ENCODE measurements at places on chromosomes 5 and 9.

GRCh38 chr5:55817030-55817429, 34.1 kb upstream of the IL31RA start:
- DNase-seq = no peak

DNA sequence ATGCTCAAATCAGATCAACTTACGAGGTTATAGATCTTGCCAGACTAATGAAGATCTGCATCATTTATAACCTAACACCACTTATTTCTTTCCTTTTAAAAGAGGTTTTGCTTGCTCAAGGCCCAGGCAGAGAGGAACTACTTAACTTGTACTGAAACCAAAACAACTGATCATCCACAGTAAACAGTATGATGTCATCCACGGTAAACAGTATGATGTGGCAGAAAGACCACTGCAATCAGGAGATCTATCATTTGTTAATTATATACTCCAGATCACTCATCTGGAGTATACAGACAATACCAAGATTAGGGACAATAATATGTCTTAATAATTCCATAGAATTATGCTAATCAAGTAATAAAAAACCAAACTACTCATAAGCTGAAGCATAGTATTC, 116.8 kb downstream of the ADAMTS6 start:
- DNase-seq = no peak

- no peak for DNase-seq
Observed at GRCh38 chr5:80043187-80043586, 8.0 kb downstream of the THBS4 start.

- peak; percentile 74 for DNase-seq
Observed at GRCh38 chr9:128275198-128276007, at the start of gene GOLGA2. Gene GOLGA2, minus strand, starts transcription at chr9:128276007. Its CDS starts 31 bp downstream, at chr9:128275976.

DNA sequence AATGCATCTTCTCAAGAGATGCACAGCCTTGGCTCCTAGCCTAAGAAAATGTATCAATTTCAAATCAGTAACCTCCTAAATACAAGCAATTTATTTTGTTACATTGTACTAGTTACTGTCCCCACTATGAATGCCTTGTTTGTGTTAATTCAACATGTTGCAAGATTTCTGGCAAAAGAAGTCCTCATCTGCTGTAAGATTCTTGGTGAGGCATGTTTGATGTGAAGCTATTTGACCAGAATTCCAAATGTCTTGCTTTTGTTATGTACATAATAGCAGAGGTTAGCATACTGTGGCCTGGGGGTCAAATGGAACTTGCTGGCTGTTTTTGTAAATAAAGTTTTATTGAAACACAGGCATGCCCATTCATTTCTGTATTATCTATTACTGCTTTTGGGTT, 1023.1 kb upstream of the WWC1 start:
- no peak for DNase-seq

DNA sequence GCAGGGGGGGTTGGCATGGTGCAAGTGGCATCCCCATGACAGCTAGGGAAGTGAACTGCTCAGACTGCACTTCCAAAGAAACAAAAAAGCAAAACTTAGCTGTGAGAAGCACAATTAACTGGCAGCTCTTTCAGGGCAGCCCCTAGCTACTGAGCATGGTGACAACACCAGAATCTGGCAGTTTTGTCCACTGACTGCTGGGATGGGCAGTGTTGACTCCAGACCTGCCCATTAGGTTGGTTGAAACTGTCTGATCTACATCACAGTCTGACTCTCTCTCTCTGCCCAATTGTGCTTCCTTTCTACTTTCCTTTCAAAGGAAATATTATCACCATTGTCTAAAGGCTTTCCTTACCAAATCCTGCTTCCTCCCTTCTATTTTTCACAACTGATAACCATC, 12.5 kb upstream of the RAD23B start:
- no peak for DNase-seq

DNA sequence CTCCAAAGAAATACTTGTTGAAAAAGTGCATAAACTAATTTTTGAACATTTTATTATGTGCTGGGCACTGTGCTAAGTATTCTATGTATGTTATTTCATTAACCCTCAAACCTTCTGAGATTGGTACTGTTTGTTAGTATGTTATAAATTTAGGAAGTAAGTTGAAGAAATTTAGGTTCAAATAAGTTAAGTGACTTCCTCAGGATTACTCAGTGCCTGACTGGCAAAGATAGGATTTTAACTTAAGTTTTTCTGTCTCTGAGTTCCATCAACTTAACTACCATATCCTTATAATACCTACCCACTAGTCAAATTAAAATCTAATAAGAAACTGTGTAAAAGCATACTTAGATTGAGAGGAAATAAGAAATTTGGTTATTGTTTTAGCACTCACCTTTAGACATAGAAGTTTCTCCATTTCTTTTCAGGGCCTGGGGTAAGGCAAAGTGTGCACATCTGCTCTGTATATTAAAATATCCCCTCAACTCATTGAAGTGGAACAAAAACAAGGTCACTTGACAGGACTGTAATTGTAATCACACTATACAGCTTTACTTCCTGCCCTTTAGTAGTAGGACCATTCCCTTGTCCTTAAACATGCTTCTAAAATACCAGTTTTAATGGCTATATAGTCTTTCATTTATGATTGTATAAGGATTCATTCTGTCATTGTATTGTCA, 15.2 kb downstream of the TGFBR1 start:
- no peak for DNase-seq

DNA sequence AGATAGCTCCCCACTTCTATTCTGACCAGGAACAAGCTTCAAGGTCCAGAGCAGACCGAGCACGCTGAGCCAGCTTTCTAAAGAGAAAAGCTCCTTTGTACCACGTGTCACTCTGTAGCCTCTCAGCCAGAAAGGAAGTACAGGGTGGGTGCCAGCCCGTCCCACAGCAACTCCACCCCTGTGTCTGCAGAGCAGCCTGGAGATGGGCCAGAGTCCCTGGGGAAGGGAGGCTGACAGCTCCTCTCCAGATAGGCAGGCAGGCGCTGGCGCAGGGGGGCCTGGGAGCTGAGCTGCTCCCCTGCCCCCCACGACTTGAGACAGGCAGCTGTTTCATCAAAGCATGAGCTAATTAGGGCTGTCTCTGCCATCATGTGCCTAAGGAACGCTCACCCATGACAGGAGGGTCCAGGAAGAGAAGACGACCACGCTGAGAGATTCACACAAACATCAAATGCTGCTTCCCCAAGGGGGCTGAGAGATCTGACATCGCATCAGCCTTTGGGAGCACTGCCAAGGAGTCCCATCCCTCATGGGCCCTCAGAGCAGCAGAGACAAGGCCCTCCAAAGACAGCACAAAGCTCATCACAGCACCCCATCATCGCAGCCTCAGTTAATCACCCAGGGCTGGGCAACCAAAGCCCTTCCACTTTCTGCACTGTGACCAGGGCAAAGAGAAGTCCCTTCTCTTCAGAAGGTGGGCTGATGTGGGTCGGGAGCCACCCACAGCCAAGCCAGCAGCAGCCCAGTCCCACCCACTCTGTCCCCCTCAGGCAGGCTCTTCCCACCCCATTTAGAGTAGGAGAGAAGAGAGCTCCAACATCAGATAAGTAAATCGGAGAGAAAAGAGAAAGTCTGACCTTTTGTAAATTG, 78.5 kb upstream of the LRRTM2 start:
- DNase-seq = peak; percentile 16

DNA sequence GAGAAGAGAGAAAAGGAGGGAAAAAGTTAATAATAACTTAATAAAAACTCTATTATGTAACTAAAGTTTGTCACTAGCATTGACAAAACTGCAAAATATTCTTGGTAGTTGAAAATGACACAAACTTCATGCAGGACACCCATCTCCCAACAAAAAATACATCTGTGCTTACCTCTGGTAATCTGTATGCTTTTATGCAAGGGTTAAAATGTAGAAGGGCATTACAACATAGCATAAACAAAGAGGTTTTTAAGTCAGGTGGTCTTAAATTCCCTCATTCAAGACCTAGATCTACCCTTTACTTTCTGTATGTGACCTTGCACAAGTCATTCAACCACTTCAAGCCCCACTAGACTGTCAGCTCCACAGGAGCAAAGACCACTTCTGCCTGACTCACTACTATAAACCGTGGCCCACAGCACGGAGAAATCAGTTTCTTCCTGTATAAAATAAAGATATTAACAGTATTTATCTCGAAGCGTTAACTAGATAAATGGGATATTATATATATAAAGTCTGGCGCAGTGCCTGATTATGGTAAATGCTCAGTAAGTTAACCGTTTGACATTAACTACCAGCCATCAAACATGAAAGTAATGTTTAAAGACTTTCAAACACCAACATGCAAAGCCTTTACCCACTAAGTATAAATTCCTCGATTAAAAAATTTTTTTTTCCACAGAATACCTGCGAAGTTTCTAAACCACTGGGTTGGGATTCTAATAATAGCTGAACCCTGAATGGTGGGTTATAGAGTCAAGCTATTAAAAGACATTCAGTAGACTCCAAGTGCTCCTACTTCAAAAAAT, 2.0 kb downstream of the FBXL17 start:
- no peak for DNase-seq

- no peak for DNase-seq
Observed at GRCh38 chr5:134070725-134071613, 43.5 kb upstream of the TCF7 start.

Measured in urothelium cell line (cell line).